ENCODE measurements at places on chromosomes 3 and 15.
A peak's percentile ranks its signal among the peaks of the same experiment; 100 is the strongest.

- DNase-seq, result no peak
Observed at GRCh38 chr3:194814878-194815357, 129.2 kb downstream of the FAM43A start.

DNA sequence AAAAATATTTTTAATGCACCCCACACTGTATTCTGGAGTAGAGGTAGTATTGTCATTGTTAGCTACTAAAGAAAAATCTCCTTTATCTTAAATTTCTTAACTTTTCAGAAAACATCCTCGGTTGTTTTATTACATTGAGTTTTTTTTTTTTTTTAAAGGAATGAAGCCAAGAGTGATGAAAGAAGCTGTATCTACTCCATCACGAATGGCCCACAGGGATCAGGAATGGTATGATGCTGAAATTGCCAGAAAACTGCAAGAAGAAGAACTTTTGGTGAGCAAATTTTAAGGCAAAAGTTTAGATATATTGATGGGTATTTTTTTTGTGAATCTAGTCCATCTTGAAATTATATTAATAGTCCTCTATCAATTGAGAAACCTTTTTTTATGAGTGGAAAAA lies 49.7 kb upstream of the UTS2B start:
- no peak for DNase-seq

GRCh38 chr15:97077975-97078374 lies 747.5 kb downstream of the NR2F2 start:
- no peak for DNase-seq

DNA sequence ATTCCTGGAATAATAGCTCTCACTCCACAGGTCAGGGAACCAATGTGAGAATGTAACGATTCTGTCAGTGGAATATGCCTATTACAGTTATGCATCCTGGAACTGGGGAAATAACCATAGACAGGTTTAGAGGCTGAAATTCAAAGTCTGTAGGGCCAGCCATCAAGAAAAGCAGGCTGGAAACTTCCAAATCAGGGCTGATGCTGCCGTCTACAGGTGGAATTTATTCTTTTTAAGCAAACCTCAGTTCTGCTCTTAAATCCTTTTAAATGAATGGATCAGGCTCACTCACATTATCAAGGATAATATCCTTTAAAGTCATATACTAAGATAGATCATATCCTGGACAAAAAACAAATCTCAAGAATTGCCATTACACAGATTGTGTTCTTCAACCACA lies 699.8 kb downstream of the NR2F2 start:
- DNase-seq, result no peak

GRCh38 chr15:31758126-31758525 lies 272.2 kb upstream of the CHRNA7 start:
- no peak for DNase-seq

DNA sequence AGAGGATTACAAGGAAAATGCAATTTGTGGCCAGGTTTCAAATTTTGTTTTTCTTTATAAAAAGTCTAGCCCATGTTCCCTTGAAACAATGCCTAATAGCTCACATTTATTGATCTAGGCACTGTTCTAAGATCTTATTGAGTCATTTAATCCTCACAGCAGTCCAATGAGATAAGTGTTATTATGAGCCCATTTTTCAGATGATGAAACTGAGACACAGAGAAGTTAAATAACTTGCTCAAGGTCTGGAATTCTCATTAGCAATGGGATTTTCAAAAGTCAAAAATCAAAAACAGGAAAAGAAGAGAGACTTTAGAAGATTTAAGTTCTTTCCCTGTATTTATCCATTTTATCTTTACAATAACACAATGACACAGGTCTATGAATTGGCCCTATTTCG lies 90.0 kb upstream of the COL6A5 start:
- DNase-seq, result no peak

DNA sequence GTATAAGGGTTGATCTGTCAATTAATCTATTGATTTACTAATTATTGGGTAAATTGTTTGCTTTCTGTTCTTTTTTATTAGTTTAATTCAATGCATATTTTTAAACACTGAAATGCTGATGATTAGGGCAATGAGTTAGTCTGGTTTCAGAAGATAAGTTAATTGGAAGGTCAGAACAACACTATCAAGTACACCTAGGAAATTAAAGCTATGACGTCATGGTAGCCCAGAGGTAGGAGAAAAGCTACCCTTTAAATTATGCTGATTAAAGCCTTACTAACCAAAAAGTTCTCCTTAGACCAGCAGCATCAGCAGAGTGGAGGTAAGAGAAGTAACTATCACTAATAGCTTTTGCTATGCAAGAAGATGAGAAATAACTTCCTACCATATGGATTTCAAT lies 770.4 kb upstream of the ARPP21 start:
- no peak for DNase-seq

- no peak for DNase-seq
Observed at GRCh38 chr3:75129101-75129500, 514.6 kb upstream of the CNTN3 start.

DNA sequence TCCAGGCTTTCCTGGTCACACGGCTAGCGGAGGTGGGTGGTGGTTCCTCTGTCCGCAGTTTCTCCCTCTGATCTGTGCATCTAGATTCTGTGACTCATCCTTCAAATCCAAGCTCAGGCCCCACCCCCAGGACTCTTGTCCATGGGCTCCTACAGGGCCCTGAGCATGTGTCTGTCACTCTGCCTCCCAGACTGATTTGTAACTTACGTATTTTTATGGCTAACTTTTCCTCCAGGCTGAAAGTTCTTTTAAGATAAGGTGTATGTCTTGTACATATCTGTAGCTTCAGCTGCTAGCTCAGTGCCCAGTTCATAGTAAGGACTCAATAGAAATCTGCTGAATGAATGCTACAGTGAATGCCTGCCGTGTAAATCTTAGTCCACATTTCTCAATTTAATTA lies 8.0 kb downstream of the ESYT3 start:
- no peak for DNase-seq

- no peak for DNase-seq
Observed at GRCh38 chr3:51110586-51110985, 274.5 kb upstream of the MANF start.

GRCh38 chr3:122977746-122978466 lies 49.7 kb downstream of the SEMA5B start:
- DNase-seq, result no peak

DNA sequence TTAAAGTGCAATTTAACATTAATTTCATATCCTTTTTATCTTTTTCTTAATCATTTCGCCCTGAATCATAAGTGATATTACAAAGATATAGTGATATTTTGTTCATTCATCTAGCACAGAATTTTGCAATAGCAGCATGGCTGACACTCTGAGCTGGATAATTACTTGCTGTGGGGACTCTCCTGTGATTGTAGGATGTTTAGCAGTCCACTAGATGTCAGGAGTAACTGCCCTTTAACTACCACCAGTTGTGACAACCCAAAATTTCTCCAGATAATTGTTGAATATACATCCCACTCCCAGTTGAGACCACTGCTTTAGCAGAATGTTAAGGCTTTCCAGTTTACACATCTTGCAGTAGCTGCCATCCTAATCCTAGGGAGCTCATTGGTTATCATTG lies 196.8 kb upstream of the MBNL1 start:
- no peak for DNase-seq

GRCh38 chr15:85691350-85692240 lies 103.1 kb downstream of the KLHL25 start:
- no peak for DNase-seq

GRCh38 chr3:177126015-177126773 lies 71.1 kb downstream of the TBL1XR1 start:
- no peak for DNase-seq

- DNase-seq, result no peak
Observed at GRCh38 chr3:184559336-184559735, 2.2 kb upstream of the EPHB3 start.

DNA sequence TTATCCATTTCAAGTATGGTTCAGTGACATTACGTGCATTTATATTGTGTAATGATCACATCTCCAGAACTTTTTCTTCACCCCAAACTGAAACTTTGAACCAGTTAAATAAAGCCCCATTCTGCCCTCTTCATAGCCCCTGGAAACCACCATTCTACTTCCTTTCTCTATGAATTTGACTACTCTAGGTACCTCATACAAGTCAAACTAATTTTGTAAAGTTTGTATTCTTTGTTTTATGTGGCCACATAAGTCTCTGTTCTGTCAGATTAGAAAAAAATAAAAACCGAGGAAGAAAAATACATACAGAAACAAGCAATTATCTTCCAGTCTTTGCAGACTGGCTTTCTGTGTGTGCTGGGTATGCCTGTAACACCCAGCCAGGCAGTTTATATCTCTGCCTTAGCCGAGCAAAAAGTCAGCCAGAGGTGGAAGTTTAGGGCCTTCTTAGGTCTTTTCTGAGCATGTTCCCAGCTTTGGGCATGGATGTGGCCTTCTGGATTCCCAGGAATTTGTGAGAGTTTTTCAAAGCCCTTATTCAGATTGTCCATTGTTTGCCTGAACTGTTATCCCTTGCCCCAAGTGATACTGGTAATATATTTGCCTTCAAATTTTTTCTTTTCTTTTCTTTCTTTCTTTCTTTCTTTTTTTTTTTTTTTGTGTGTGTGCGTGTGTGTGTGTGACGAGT lies 6.0 kb upstream of the GRAMD1C start:
- no peak for DNase-seq

- DNase-seq, result no peak
Observed at GRCh38 chr15:80533790-80534333, 129.7 kb downstream of the ARNT2 start.

GRCh38 chr3:141487521-141488252 lies 860 bp downstream of the RASA2 start:
- DNase-seq, result peak; percentile 37

GRCh38 chr3:56720849-56721248 lies 37.8 kb upstream of the TASOR start:
- DNase-seq, result no peak

DNA sequence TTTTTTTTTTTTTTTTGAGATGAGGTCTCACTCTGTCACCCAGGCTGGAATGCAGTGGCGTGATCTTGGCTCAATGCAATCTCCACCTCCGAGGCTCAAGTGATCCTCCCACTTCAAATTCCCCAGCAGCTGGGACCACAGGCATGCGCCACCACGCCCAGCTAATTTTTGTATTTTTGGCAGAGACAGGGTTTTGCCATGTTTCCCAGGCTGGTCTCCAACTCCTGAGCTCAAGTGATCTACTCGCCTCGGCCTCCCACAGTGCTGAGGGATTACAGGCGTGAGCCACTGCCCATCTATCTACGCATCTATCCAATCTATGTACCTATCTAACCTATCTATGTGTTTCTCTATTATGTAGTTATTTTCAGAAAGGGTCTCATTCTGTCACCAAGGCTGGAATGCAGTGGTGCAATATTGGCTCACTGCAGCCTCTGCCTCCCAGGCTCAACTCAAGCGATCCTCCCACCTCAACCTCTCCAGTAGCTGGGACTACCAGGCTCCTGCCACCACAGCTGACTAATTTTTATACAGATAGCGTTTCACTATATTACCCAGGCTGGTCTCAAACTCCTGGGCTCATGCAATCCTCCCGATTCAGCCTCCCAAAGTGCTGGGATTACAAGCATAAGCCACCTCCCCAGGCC lies 20.2 kb upstream of the GPX1 start:
- DNase-seq, result no peak

DNA sequence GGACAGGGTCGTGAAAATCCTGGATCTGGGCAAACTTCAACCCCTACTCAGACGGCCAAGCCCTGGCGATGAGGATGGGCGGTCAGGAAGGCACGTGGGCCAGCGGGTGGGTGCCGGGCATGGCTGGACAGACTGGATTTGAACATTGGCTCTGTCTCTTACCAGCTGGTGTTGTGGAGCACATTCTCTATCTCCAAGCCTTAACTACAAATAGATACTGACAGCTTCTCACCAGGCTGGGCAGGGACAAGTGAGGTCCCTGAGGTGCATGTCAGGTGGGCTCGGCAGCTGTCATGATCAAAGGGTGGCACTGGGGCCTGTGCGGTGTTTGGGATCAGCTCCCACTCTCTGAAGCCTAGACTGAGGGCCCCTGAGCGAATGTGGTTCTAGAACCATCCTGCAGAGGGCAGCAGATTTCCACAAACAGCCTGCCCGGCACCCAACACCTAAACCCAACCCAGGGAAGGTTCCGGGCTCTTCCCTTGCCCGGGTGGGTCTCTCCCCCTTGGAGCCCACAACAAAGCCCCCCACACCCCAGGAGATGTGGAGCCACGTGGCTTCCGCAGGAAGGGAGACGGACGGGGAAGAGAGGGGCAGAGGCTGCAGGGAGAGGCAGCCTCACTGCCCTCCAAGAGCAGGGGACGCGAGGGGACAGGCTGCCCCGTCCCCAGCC lies 58.4 kb downstream of the RGMA start:
- no peak for DNase-seq

GRCh38 chr3:27880969-27881892 lies 159.1 kb upstream of the EOMES start:
- no peak for DNase-seq

- DNase-seq, result no peak
Observed at GRCh38 chr3:148203297-148204010, 494.2 kb upstream of the AGTR1 start.

- DNase-seq, result no peak
Observed at GRCh38 chr3:82274897-82275296, 513.5 kb upstream of the GBE1 start.

- no peak for DNase-seq
Observed at GRCh38 chr15:72785432-72785831, 1.9 kb upstream of the ADPGK start.

- no peak for DNase-seq
Observed at GRCh38 chr15:47293466-47294162, 423.7 kb upstream of the SEMA6D start.

- no peak for DNase-seq
Observed at GRCh38 chr15:62578546-62578945, 413.5 kb upstream of the C2CD4B start.

DNA sequence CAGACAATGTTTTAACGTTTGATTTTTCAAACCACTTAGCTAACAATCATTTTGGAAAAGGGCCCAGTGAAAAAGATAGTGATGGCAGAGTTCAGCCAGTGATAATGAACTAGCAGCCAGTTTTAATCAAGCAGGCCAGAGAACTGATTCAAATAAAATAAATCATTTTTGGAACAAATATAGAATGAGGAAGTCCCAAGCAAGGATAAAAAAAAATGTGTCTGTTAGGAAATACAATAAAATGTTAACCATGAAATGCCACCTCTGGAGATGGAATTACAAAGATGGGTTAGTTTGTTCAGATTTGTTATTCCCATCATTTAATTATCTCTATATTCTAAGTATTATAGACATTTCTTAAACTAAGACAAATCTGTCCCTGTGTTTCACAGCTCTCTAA lies 1.1 kb downstream of the HERC1 start:
- DNase-seq, result no peak

GRCh38 chr3:30253832-30254231 lies 352.6 kb upstream of the TGFBR2 start:
- DNase-seq, result no peak

- no peak for DNase-seq
Observed at GRCh38 chr15:34436956-34437442, 609 bp downstream of the GOLGA8A start.

- DNase-seq, result no peak
Observed at GRCh38 chr3:33124638-33125037, 10.8 kb downstream of the CRTAP start.

Measured in stimulated activated CD4-positive, alpha-beta T cell treated with anti-CD3 and anti-CD28 coated beads, Interleukin-1b, Interleukin-23, amount 100 ng/mL, for 1 hour (primary cell).